ENCODE measurements at places on chromosomes 7 and 10.

GRCh38 chr7:4133491-4134044 lies 548.5 kb upstream of the FOXK1 start:
- no peak for DNase-seq

GRCh38 chr10:69232736-69233480 lies 12.8 kb downstream of the HKDC1 start:
- DNase-seq, result no peak

- no peak for DNase-seq
Observed at GRCh38 chr7:132455378-132455777, 120.9 kb downstream of the PLXNA4 start.

GRCh38 chr7:131527456-131527855 lies 29.0 kb downstream of the PODXL start:
- DNase-seq, result no peak

GRCh38 chr10:97320480-97321031 lies 1.5 kb downstream of the FRAT1 start:
- DNase-seq, result no peak

DNA sequence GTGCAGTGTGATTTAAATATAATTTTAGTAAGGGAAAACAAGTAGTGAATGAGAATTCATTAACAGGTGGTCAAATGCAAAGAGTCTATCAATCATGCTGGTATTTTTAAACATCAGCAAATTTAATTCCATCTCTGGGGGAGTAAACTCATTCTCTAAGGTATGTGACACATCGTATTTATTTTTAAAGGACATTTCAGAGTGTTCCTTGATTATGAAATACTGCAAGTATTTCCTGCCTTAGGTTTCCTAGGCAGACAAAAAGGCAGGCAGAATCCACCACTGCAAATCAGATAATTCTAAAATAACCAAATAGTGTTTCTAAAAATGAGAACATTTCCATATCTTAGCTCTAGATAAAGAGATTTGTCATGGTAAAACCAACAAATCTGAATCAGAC lies 193.8 kb downstream of the LRRTM3 start:
- DNase-seq, result no peak

DNA sequence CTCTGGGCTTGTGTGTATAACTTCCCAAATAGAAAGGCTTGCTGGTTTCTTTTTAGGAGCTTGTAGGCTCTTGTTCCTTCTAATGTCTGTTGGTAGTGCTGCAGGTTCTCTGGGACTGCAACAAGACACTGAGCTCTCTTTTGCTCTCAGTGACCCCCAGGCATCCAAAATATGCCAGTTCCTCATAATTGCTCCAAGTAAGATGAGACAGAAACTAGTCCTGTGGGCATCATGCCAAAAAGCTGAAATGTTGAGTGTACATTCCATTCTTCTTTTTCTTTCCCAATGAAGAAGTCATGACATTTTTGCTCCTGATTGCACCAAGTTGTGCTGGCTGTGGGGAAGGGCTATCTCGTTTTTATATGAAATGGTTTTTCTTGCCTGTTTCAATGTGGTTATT lies 7.1 kb upstream of the BTBD16 start:
- no peak for DNase-seq
